ENCODE measurements at places on chromosomes 16 and 17.

GRCh38 chr16:85390511-85391174, 222.5 kb upstream of the GSE1 start:
- DNase-seq, result no peak

- no peak for DNase-seq
Measured at GRCh38 chr17:75588596-75589011, 1.0 kb downstream of the MYO15B start.

DNA sequence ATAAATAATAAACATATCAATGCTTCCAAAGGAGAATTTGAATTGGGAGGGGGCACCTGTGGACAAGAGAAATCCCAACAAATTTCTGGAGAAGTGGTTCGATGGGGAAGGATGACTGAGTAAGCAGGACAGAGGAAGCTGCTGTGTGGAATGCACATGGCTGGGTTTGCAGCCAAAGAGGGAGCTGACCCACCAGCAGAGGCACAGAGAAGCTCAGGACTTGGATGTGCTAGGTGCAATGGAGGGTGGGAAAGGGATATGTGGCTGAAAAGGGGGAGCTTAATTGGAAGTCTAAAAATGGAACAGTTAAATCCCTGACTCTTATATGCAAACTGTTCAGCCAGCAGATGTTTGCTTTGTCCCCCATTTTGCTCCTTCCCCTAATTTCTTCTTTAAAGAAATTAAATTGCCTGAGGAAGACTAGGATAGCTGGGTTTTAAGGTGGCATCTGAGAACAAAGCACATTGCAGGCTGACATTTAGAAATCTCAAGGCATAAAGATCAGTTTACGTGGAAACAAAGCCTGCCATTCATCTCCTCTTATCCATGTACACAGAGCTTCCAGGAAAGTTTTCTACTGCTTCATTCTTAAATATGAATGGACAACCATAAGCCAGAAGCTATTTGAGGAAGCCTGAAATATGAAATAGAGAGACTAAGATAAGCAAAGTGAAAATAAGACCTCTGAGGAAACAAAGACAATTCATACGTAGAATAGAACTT, 23.0 kb upstream of the TNS4 start:
- DNase-seq, result no peak

DNA sequence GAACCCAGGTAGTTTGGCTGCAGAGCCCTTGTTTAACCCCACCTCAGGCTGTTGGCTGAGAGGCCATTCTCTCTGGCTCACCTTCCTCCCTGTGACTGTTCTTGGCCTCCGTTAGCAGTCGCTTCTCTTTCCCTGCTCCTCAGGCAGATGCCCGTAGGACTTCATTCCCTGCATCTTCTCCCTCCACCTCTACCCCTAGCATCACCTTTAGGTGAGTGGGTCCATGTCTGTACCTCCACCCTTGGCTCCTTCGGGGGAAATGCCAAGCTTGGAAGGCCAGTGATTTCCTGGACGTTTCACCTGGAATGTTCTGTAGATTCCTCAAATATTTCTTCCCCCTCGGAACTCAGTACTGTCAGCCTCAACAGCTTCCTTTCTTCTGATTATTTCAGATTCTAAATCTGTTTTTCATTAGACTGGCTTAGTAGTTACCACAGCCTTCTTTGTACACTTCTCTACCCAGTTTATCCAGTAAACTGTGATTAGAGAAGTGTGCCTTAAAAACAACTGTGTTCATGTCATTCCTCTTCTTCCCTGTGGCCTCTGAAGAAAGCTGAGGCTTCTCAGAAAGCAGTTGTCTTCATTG, 227.9 kb downstream of the MSI2 start:
- DNase-seq, result no peak

DNA sequence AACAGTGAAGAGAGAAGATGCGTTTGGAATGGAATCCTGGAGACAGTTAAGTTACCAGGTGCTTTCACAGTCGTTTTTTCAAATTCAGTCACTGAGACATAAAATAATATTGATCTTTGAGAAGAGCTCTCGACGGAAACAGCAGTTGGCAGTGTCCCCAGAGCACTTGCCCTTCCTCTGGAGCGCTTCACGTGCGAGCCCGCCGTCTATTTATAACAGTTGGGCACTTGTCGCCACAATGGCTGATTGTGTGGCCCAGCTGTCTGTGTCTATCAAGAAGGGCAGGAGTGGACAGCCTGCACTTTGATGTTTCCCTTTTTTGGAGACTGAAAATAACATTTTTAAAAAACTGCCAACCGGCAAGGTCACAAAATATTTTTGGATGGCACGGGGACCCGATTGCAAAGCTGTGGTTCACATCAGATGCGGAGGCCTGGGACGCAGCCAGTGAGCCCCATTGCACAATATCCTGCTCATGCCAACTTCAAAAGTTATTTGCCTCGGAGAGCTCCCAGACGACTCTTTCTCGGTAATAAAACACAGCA, 62.9 kb downstream of the ADCY9 start:
- no peak for DNase-seq

GRCh38 chr16:85124636-85125346, 12.5 kb upstream of the CIBAR2 start:
- DNase-seq, result no peak

GRCh38 chr16:73616770-73617169, 568.8 kb upstream of the ZFHX3 start:
- no peak for DNase-seq

GRCh38 chr16:56233795-56234566, 42.7 kb downstream of the GNAO1 start:
- no peak for DNase-seq

- DNase-seq, result no peak
Measured at GRCh38 chr16:51510416-51510815, 359.3 kb upstream of the SALL1 start.

DNA sequence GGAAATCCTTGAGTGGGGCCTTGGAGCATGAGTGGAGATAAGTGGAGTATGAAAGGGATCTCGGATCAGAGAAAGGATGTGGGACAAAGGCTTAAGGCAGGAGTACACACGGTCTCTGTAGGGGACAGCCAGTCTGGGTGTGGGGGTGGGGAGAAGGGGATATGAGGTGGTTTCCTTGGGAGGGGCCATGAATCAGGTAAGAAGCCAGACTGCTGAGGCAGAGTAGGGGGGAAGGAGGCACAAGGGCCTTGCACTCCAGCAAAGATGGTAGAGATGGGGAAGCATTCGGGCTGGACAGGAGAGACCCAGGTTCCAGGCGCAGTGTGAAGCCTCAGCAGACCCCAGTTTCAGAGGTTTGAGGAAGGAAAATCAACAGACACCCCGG, 1.6 kb downstream of the HSD11B2 start:
- DNase-seq, result no peak

DNA sequence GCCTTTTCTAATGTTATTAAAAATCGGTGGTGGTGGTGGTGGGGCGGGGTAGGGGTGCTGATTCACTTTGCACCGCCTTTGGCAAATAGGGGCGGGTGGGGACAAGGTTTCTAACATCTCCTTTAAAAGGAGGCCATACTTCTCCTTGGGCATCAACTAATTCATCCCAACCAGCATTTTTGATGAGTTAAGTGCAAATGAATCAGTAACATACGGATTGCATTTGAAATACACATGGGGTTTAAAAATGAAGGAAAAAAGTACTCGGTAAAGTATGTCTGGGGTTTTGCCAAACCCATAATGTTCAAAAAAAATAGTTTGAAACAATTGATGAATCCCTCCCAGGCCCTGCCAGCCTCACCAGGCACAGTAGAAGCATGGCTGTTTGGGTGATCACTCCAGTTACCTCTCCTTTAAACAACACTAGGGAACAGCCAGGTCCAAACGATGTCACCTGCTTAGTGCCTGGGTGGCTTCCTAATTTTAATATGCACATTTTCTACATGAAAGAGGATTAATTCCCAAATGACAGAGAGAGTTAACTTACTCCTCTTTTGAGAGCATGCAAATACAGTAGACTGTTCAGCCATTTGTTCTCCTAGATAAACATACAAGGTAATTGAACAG, 107.2 kb downstream of the ANKFN1 start:
- DNase-seq, result no peak

GRCh38 chr17:11950771-11951519, 46.3 kb downstream of the ZNF18 start:
- DNase-seq, result no peak

DNA sequence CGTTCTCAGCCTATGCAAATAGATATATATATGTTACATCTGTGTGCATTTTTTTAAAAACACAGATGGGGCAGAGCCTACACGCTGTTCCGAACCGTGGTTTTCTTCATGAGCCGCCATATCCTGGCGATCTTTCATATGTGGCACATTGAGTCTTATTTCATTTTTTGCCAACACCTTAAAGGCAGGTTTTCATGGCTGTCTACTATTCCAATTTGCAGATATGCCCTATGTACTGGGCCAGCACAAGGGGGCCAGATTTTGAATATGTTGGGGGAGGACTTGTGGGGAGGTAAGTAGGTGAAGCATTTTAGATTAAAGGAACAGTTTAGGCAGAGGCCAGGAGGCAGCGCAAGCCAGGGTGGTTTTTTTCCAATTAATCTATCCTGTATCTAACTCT, 16.0 kb downstream of the WFDC1 start:
- no peak for DNase-seq

All from stimulated activated CD4-positive, alpha-beta T cell treated with anti-CD3 and anti-CD28 coated beads, Interleukin-4, amount 100 ng/mL, for 24 hours (primary cell).